ENCODE measurements at places on chromosomes 7 and 10. TPM values are rescaled to one million over a fixed set of nuclear protein-coding genes. Genes with fewer than 3 reads are reported as not detected.

DNA sequence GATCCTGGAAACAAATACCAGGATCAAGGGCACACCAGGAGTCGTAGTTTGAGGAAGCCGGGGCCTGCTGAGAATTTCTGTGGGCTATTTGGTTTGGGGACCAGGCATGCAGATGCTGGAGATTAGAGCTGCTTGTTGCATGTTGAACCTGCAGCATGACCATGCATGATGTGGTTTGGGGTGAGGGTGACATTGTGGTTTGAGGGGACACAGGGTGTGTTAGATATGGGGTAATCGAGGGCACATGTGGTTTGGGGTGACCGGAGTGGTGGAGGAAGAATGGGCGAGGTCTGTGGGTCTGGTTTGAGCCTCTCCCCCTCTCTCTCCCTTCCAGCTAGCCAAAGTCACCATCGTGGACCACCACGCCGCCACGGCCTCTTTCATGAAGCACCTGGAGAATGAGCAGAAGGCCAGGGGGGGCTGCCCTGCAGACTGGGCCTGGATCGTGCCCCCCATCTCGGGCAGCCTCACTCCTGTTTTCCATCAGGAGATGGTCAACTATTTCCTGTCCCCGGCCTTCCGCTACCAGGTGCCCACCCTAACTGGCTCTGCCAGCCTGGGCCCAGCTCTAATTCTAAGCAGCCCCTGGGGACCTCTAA is 10.2 kb downstream of the NOS3 start:
- DNase-seq: no peak

- no peak for DNase-seq
Observed at GRCh38 chr7:19783541-19783940, 10.1 kb upstream of the TMEM196 start.

DNA sequence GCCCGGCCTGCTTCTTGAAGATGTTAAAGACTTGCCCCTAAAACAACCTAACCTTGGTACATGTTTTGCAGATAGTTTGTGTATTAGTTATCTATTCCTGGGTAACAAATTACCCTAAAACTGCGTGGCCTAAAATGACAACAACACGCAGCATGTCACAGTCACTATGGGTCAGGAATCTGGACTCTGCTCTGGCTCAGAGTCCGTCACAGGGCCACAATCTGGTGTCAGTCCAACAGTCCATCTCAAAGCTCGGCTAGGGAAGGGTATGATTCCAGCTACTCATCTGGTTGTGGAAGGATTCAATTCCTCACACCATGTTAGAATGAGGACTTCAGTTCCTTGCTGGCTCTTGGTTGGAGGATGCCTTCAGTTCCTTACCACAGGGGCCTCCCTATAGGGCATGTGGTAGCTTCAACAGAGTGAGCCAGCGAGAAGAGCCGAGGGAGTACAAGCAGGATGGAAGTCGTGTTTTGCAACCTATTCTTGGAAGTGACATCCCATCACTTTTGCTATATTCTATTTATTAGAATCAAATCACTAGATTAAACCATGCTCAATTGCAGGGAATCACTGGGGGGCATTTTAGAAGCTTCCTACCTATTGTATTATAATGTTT is 71.3 kb downstream of the ANLN start:
- no peak for DNase-seq

MRLN gene
- total RNA-seq: not detected
